ENCODE measurements at places on chromosomes 1 and 21. TPM values are rescaled to one million over a fixed set of nuclear protein-coding genes. Genes with fewer than 3 reads are reported as not detected.

PDZK1 gene
- polyA plus RNA-seq: 0.57 TPM

OR2T29 gene
- polyA plus RNA-seq: not detected

PPIH gene
- 30.9 TPM for polyA plus RNA-seq

ELAPOR1 gene
- polyA plus RNA-seq: 0.11 TPM

LRRC71 gene
- polyA plus RNA-seq: 0.42 TPM

TEKT2 gene
- polyA plus RNA-seq: not detected

HSF2BP gene
- 0.19 TPM for polyA plus RNA-seq

EFNA1 gene
- 103 TPM for polyA plus RNA-seq

LPAR3 gene
- polyA plus RNA-seq: 9.7 TPM

CRNN gene
- 0.24 TPM for polyA plus RNA-seq

IL6R gene
- polyA plus RNA-seq: 3.4 TPM

EDEM3 gene
- 13.3 TPM for polyA plus RNA-seq

BSND gene
- not detected for polyA plus RNA-seq

CCDC27 gene
- polyA plus RNA-seq: not detected

FCRL2 gene
- polyA plus RNA-seq: 0.07 TPM

YRDC gene
- polyA plus RNA-seq: 2.8 TPM

TAL1 gene
- 2.7 TPM for polyA plus RNA-seq

AMPD1 gene
- not detected for polyA plus RNA-seq

KCNE2 gene
- polyA plus RNA-seq: not detected

PROK1 gene
- polyA plus RNA-seq: 0.07 TPM

CD1B gene
- not detected for polyA plus RNA-seq

PRR9 gene
- not detected for polyA plus RNA-seq

BGLAP gene
- 0.32 TPM for polyA plus RNA-seq

SLC30A2 gene
- 3.4 TPM for polyA plus RNA-seq

ACTRT2 gene
- polyA plus RNA-seq: not detected
